ENCODE measurements at places on chromosomes 6 and 20. TPM values are rescaled to one million over a fixed set of nuclear protein-coding genes. Genes with fewer than 3 reads are reported as not detected.

DNA sequence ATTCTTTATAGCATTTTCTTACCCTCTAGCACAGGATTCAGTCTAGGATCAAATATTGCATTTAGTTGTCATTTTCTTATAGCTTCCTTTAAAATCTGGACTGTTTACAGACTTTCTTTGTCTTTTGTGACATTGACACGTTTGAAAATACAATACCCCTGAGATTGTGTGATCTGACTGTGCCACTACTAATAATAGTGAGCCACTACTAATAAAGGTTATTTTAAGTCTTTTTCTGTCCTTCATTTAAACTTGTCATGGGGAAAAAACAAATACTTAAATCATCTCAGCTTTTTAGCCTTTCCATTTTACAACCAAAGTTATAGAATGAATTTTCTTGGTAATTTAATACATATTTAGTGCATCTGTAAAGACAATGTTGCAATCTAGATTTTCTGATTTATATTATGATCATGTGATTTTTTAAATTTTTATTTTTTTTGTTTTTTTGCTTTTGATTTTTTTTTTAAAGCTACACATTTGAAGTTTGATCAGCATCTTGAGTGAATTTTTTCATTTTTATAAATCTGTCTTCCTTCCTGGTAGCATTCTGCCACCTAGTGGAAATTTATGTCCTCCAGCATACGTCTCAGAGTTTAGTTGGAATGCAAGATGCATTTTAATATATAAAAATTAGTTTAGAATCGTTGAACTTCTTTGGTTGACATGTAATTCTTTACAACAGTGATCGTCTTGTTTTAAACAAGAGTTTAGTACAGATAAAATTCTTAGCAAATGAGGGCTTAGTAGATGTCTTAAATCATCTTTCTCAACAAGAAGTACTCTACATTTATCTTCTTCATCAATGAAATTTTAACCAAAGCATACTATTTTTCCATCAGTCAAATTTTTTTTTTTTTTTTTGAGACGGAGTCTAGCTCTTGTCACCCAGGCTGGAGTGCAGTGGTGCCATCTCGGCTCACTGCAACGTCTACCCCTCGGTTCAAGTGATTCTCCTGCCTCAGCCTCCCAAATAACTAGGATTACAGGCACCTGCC lies 119.4 kb downstream of the NCOA3 start:
- peaks cover 28% of the 10 kb centered on the region for H3K36me3 ChIP-seq
- no peaks in the 10 kb centered on the region for H3K4me1 ChIP-seq
- H3K27me3 ChIP-seq, result no peaks in the 10 kb centered on the region
- no peak overlapping the region for H3K4me3 ChIP-seq
- H3K27ac ChIP-seq, result no peak overlapping the region

DNA sequence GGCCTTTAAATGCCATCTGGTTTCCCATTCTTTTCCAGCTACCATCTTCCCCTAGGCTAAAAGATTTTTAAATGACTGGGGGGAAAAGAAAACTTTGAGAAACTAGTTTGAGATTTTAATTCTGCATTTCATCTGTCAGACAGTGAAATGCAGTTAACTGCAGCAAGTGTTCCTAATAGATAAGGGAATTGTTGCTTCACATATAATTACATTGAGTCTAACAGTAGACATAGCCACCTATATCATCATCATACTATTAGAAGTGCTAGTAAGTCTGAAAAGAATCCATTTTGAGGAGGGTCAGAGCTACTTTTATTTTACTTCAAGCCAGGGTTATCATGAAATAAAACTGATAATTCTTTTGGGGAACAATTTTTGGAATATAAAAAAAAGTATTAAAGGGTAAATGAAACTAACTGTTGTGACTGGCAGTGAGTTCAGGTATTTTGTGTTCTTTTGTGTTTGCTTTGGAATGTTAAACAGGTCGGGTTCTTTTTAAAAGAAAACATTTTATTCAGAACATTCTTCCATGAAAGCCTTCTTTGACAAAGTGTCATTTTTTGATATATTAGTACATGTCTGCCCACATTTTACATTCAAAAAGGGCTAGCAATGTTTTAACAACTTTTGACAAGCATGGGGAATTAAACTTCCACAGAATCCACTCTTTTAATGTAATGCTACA lies 170.1 kb downstream of the HS3ST5 start:
- no peaks in the 10 kb centered on the region for H3K36me3 ChIP-seq
- H3K27ac ChIP-seq, result no peak overlapping the region
- no peak for DNase-seq
- H3K4me1 ChIP-seq, result no peaks in the 10 kb centered on the region

DNA sequence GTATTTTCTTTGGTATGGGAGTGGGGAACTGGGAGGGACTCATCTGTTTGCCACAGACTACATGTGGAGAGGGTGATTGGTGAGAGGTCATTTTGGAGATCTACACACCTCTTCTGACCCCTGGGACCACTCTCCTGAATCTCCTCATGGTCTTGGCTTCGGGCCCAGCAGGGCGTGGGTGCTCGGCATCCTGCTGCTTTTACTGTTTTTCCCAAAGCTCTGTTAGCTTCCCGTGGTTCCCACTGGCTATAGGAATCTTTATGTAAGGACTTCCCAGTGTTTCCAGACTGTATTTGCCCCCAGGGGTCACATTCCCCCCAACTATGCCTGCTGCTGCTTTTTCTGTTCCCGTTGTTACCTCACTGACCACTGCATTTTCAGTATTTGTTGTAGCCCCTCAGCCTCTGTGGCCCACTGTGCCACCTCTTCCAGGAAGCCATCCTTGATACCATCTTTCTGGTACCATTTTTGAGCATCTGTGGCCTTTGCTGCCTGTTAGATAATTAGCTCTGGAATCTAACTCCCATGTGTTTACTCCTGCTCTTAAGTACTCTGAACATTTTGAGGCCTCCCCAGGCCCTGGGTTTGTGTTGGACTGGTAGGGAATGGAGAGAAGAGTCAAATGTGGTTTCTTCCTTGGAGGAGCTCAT lies 14.9 kb downstream of the PLCG1 start:
- H3K27me3 ChIP-seq, result no peaks in the 10 kb centered on the region
- H3K4me1 ChIP-seq, result peaks cover 86% of the 10 kb centered on the region
- H3K27ac ChIP-seq, result no peak overlapping the region
- no peak overlapping the region for H3K4me3 ChIP-seq
- no peak for DNase-seq

DNA sequence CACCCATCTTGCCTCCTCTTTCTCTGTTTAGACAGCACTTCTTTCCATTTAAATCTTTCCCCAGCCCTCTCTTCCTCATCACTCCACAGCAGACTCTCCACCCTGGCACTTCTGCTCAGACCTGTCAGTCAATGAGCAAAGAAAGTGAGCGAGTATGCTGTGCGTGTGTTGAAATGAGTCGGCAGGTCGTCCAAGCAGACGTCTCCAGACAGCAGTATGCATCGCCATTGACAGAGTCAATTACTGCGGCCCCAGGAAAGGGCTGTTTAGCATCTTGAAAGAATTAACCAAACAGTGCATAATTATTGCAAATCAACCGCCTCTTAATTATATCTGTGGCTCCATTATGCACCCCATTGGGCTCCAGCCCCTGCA lies 54.8 kb upstream of the KCNG1 start:
- no peak overlapping the region for H3K27ac ChIP-seq
- no peaks in the 10 kb centered on the region for H3K36me3 ChIP-seq
- H3K4me1 ChIP-seq, result no peaks in the 10 kb centered on the region
- no peaks in the 10 kb centered on the region for H3K27me3 ChIP-seq
- DNase-seq, result no peak
- no peak overlapping the region for H3K4me3 ChIP-seq

The RUNX2 gene
- total RNA-seq, result 19.2 TPM

The SS18L1 gene
- total RNA-seq, result 23.7 TPM

The SLC35D3 gene
- total RNA-seq, result not detected

DNA sequence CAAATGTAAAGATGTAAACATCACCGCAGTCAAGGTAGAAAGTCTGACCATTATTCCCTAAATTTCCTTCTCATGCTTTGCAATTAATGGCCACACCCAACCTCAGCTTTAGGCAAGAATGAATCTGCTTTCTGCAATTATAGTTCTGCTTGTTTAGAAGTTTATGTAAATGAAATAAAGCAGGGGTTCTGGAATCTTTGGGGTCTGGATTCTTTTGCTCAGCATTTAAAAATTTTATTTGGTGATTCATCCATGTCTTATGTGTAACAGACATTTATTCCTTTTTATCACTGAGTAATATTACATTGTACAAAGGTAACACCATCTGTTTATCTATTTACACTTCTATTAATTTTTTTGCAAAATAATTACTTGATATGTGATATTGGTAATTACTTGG lies 613.6 kb downstream of the UTRN start:
- no peak for DNase-seq
- no peaks in the 10 kb centered on the region for H3K36me3 ChIP-seq

The SEL1L2 gene
- not detected for total RNA-seq

- peak overlapping the region; percentile 56 for H3K27ac ChIP-seq
- DNase-seq, result peak; percentile 66
- no peaks in the 10 kb centered on the region for H3K36me3 ChIP-seq
Measured at GRCh38 chr20:38870733-38871559, 55.3 kb upstream of the FAM83D start.

GRCh38 chr6:68240726-68241125 lies 394.4 kb upstream of the ADGRB3 start:
- H3K36me3 ChIP-seq, result no peaks in the 10 kb centered on the region
- H3K4me1 ChIP-seq, result no peaks in the 10 kb centered on the region
- no peaks in the 10 kb centered on the region for H3K27me3 ChIP-seq
- no peak for DNase-seq

Data from natural killer cell (primary cell).